NCI-H226 (cell line): ENCODE measurements at places on chromosomes 5 and 9.

DNA sequence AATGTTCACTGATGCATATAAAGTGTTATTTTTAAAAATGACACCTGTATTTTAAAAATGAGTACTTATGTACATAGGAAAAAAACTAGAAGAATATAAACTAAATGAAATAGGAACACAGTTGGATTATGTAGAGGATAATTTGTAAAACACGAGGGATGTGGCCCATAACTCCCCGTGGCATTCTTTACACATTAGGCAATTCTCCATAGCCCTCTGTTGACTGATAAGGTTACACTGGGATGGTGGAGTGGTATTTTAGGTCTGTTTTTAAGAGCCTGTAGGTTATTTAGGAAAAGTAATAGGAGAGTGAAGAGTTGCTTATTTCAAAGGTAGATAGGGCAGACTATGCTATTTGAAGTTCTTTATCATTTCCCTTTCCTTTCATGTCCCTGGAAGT is 1.8 kb downstream of the CAVIN4 start:
- peak; percentile 74 for DNase-seq

GRCh38 chr9:137217276-137218211 is 4.5 kb downstream of the RNF208 start:
- peak; percentile 77 for DNase-seq

GRCh38 chr9:73243078-73243477 is 91.4 kb downstream of the ANXA1 start:
- no peak for DNase-seq

GRCh38 chr5:180868960-180869359 is 7.9 kb upstream of the ZFP62 start:
- DNase-seq, result peak; percentile 57

DNA sequence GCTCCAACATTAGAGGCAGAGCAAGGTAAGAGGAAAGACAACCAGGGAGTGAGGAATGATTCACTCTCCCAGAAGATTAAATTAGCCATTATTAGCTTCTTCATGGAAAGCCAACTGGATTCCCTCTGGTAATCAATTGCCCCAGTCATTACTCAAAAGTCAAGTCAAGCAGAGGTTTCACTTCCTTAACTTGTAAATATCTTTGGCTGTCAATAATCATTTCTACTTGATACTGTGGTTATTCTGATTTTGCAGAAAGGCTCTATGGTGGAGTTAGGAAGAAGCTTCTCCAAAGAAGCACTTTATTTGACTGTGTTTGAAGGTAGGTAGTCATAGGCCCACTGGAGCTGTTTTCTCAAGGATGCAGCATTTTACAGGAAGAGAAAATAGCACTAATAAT is 78.0 kb downstream of the JAKMIP2 start:
- no peak for DNase-seq

- no peak for DNase-seq
Measured at GRCh38 chr5:138560971-138561370, 14.2 kb downstream of the HSPA9 start.

- no peak for DNase-seq
Measured at GRCh38 chr5:7714119-7714518, 136.8 kb downstream of the CFAP90 start.

DNA sequence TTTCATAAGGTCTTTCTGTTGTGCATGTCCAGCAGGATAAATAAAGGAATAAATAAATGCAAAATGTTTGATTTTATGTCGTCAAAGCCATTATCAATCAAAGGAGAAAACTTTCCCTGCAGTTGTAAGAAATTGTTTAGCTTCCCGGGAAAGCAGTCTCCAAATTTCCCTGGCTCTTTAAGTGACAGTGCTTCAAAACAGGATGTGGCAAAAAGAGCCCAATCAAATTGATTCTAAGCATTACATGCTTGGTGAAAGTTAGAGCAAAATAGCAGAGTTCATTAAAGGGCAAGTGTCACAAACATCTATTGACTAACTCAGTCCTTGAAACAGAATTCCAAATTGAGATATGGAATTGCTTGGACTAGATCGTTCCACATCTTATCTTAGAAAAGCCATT is 704.1 kb downstream of the PRELID2 start:
- no peak for DNase-seq

- DNase-seq, result no peak
Measured at GRCh38 chr5:87136733-87137132, 130.9 kb upstream of the RASA1 start.

DNA sequence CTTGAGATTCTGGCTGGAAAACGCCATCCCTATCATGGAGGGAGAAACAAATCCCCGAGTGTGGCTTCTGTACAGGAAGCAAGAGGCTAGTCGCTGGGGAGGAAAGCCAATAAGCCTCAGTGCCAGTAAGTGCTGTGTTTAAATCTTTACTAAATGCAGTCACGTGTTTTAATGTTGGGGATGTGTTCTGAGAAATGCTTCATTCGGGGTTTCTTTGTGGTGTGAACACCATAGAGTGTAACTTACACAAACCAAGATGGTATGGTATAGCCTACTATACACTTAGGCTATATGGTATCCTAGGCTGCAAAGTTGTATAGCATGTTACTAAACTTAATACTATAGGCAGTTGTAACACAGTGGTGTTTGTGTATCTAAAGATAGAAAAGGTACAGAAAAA is 94.7 kb downstream of the GCNT1 start:
- DNase-seq, result no peak

- no peak for DNase-seq
Measured at GRCh38 chr9:92044936-92045335, 70.3 kb downstream of the SPTLC1 start.

DNA sequence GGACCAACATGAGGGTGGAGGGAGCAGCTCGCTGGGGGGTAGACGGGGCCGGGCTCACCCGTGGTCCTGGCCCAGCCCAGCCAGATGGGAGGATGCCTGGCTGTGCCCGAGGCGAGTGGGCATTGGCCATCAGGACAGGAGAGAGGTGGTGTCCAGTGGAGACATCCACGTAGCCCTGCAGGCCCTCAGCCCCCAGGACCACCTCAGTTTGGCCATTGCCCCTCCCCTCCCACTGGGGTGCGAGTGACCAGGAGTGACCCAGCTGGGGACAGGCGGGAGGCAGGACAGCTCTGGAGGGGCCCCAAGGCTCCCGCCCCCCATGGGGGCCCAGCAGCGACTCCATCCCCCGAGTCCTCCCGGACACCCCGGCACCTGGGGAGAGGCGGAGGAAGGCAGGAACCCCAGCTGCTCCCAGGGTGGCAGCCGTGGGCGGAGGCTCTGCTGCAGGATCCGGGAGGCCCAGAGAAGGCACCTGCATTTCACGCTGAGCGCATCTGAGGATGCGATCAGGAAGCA is 8.3 kb downstream of the NOXA1 start:
- DNase-seq, result no peak

DNA sequence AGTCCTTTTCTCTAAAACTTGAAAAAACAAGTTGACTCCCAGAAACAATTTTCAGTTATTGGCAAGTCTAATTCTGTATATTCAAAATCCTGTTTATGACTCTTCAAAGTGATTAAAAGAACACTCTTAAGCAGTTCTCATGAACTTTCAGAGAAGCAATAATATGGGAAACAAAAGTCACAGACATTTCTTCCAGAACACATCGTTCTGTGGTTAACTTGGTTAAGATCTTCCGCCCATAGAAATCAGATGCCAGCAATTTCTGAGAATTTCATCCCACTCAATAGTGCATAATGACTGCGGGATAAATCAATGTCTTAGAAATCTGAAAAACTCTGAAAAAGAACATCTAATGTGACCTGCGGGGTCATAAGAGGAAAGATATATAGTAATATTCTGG is 300.5 kb downstream of the COX7C start:
- DNase-seq, result no peak

GRCh38 chr5:137498301-137498735 is 808 bp downstream of the SPOCK1 start:
- DNase-seq, result no peak

- no peak for DNase-seq
Measured at GRCh38 chr9:133221177-133221809, 12.2 kb upstream of the OBP2B start.

- no peak for DNase-seq
Measured at GRCh38 chr9:136544964-136545691, 720 bp downstream of the NOTCH1 start.

DNA sequence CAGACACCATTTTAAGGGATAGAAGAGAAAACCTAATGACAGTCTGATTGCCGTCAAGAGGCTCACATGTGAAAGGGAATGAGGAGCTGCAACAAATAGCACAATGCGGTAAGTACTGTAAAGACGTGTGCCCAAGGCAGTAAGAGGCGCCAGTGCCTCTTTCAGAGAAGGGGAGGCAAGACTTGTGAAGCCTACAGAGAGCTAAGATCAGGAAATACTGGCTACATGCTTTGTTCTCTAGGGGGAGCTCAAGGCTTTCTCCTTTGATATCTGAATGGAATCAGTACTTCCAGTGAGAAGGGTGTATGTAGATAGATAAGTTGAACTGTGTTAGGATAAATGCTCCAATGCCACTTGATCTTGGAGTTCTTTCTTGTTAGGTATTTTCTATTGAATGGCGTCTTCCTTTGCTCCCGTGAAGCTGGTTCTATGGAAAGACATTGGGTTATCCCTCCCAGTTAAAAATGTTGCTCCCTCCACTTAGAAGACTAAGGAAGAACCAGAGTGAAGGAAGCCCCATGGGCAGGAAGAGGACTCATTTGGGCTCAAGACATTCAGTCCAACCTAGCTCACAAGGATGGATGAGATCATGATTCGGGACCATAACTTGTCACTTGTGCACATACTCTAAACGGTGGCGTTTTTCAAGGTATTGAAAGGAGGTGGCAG is 23.5 kb upstream of the ALDOB start:
- DNase-seq, result peak; percentile 40

DNA sequence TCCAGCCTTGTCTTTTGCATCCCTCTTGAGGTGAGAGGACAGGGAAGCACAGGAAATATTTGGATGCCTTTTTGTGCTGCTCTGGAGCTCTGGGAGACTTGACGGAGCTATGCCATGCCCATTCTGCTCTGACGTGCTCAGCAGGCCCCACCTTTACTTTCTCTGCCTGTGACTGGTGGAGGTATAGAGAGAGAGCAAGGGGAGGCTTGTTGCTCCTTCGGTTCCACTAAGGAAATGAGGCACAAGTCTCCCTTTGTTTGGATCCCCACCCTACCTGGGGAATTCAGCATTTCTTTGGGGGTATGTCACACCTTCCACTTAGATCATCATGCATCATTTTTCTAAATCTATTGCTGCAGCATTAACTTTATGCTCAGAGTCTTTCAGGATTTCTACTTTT is 121.8 kb upstream of the CNTLN start:
- DNase-seq, result no peak

GRCh38 chr5:6583049-6583880 is 49.6 kb downstream of the NSUN2 start:
- DNase-seq, result no peak

DNA sequence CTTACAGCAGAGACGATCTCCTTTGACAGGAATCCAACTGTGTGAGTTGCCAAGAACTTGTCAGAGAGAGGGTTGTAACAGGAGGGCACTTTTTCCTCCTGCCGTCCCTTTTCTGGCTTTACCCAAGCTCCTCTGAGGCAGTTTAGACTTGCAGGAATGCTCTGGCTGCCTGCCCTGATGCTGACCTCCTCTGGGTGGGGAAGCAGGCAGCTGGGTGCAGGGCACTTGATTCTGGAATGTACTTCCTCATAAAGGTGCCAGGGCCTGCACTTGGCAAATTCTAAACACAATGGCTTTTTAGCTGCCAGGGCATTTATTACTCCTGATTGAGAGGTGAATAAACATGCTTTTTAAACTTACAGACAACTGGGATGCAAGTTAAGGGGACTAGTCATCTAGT is 190.4 kb downstream of the EPB41L4A start:
- peak; percentile 96 for DNase-seq

- no peak for DNase-seq
Measured at GRCh38 chr5:65855766-65856315, 70.5 kb upstream of the ERBIN start.

DNA sequence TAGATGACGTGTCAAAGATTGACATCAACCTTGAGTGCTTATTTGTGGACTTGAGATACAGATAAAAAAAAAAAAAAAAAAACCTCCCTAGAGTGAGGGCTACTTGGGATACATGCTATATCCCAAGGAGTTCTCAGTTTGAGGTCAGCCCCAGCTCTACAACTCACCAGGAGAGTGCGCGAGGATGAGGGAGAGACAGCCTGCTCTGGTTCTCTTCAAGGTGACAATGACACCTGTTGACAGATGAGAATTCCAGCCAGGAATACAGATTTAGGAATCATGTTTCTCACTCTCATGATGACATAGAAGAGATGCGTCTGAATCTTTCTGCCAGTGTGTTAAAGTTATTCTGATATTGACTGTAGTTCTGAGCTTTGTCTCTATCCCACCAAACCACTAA is 24.9 kb upstream of the ARHGAP26 start:
- DNase-seq, result no peak

DNA sequence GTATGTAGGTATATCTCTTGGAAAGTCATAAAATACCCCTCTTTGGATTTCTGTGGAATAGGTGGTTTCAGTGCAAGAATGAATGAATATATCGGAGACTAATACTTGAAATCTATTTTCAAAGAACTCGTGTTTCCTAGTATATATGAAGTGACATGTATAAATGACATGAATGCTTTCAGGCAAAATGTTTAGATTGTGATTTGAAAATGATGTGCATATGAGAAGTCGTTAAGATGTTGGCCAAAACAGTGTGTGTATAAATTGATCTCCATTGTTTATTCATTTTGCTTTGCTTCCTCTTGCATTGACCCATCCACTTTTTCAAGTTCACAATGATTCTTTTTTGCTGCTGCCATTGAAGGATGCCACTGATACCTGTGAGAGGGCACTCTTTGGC is 8.3 kb downstream of the TRIO start:
- DNase-seq, result no peak

- no peak for DNase-seq
Measured at GRCh38 chr9:133848471-133849109, 110.4 kb upstream of the SARDH start.

- no peak for DNase-seq
Measured at GRCh38 chr5:175246242-175246888, 197.6 kb downstream of the DRD1 start.

- no peak for DNase-seq
Measured at GRCh38 chr5:35095366-35095765, 47.6 kb upstream of the AGXT2 start.

- no peak for DNase-seq
Measured at GRCh38 chr5:59246145-59246869, 647.2 kb downstream of the PDE4D start.

DNA sequence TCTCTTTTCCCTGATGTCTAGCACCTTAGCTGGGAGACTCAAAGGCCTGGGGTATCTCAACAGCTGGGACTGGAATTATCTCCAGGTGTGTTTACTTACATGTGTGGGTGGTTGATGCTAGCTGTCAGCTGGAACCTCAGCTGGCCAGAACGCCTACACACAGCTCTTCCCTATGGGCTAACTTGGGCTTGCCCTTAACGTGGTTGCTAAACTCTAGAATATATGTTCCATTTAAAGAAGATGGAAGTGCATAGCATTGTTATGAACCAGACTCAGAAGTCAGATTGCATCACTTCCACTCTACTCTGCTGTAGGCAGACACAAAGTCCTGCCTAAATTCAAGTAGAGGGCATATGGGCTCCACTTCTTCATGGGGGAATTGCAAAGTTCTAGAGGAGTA is 29.3 kb downstream of the SGCD start:
- no peak for DNase-seq

DNA sequence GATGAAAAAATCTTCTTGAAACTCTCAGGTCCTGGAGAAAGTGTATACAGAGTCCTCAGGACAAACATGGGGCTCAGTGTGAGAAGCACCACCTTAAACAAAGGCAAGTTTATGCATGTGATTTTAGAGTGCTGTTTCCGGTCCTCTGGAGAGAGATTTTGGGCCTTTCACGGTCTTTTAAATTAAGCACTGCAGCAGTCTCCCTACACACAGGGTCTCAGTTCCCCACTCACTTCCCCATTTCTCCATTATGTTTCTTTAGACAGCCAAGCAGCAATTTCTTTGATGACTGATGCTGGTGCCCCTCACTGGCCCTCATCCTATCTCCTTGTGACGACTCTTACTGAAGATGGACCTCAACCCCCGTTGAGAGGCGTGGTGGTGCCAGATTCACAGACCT is 220.2 kb upstream of the CLINT1 start:
- no peak for DNase-seq
